Fibroblast of skin of scalp (primary cell): ENCODE measurements at places on chromosomes 2 and 18.

GRCh38 chr2:217258170-217258569, 398.3 kb upstream of the TNP1 start:
- DNase-seq, result no peak

DNA sequence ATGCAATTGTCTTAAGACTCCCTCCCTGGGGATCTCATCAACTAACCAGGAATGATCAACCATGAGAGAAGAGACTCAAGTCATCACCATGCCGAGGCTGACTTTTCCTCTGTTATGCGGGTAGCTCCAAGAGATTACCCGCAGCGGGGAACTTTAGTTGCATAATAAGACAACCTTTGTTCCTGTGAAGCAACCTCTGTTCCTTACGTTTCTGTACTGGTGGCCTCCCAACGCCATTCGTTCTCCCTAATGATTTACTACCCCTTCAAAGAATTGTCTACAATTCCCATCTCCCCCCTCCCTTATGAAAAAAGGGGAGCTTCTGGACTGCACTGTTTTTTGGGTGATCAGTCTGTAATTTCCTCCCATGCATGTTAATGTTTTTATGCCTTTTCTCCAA, 66.1 kb upstream of the LRPPRC start:
- DNase-seq, result no peak

DNA sequence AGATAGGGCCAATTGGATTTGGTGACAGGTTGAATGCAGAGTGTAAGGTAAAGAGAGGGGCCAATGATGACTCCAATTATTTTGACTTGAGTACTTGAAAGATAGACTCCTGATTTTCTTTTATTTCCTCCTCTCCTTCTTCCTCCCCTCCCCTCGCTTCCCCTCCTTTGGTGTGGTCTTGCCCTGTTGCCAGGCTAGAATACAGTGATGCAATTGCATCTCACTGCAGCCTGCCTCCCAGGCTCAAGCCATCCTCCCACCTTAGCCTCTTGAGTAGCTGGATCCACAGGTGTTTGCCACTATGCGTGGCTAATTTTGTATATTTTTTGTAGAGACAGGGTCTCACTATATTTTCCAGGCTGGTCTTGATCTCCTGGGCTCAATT, 2.3 kb downstream of the DGUOK start:
- no peak for DNase-seq

GRCh38 chr18:8707556-8708300, 2.4 kb downstream of the MTCL1 start:
- DNase-seq, result peak; percentile 60

DNA sequence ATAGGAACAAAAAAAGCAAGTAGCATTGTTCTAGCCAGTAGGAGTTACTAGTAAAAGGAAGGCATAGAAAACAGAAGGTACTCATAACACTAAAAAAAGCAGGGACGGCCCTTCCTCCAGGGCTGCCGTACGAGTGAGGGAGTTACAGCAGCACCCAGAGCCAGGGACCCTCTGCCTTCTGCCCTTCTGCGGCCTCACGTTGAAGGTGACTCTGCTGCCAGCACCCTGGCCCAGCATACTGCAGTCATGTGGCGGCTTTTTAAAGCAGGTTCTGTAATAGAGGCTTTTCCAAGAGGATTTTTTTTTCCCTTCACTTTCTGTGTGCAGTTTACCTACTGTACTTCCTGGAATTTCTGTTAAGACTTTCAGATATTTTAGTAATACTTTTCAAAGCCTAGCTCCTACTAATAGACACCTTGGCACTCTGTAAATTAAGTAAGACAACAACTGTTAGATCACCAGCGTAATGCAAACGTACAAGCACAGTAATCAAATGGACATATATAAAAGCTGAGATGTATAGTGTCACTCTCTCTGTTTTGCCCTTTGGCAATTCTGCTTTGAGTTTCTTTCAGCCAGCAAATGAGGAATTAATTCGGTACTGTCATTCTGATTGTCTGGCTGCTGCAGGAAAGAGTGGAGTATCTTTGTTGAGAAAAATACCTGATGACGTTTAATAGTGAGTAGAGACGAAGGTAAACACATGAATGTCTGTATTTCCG, 161.5 kb downstream of the PTGR3 start:
- no peak for DNase-seq

GRCh38 chr2:11248-11941, 34.9 kb downstream of the FAM110C start:
- peak; percentile 8 for DNase-seq

- no peak for DNase-seq
These were observed 92.4 kb downstream of the SOCS6 start for GRCh38 chr18:70380915-70381896.

GRCh38 chr2:64327510-64328414, 126.2 kb upstream of the LGALSL start:
- peak; percentile 49 for DNase-seq
